ENCODE measurements at places on chromosomes 11 and 22. TPM values are rescaled to one million over a fixed set of nuclear protein-coding genes. Genes with fewer than 3 reads are reported as not detected.

The CSNK2A3 gene
- 1.2 TPM for total RNA-seq

The SYT9 gene
- not detected for total RNA-seq

The SDHAF2 gene
- 47.5 TPM for total RNA-seq

The ABCG4 gene
- total RNA-seq: not detected

The CEP126 gene
- 0.60 TPM for total RNA-seq

The PDE3B gene
- 138 TPM for total RNA-seq

The SLC25A18 gene
- not detected for total RNA-seq

The LRP4 gene
- 0.24 TPM for total RNA-seq

The DENND5A gene
- 66.2 TPM for total RNA-seq
